Caki2 (cell line): ENCODE measurements at places on chromosomes 5 and 9. TPM values are rescaled to one million over a fixed set of nuclear protein-coding genes. Genes with fewer than 3 reads are reported as not detected.

DNA sequence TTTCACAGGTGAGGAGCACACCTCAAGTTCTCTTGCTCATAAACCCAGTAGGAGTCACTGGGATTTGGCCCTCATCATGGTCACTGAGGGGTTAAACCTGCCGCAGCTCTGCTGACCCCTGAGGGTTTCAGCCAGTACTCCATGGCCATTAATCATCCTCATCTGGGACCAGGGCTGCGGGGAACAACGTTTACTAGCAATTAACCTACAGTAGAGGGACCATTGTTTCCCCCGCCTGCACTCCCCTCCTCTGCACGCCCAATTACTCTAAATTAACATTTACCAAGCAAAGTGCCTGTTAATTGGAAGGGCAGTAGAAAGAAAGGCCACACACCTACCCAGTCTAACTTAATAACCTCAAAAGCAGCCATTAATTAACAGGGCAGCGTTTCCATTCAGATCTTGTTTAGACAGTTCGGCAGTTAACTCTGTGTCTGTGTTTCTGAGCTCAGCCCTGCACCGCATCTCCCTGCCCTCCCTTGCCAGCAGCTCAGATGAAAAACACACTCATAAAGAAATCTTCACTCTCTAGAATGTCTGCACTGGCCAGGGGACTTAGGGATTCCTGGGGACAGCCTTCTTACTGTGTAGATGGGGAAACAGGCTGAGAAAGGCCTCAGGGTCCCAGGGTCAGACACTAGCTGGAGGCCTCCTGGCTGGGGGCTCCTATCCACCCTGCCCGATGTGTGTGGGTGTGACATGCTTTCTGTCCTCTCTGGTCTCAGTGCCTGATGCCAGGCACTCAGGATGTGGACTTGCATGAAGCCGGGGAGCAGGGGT, 51.6 kb downstream of the ALG2 start:
- no peak for DNase-seq

GRCh38 chr5:36367524-36367923, 65.8 kb upstream of the RANBP3L start:
- DNase-seq, result no peak

DNA sequence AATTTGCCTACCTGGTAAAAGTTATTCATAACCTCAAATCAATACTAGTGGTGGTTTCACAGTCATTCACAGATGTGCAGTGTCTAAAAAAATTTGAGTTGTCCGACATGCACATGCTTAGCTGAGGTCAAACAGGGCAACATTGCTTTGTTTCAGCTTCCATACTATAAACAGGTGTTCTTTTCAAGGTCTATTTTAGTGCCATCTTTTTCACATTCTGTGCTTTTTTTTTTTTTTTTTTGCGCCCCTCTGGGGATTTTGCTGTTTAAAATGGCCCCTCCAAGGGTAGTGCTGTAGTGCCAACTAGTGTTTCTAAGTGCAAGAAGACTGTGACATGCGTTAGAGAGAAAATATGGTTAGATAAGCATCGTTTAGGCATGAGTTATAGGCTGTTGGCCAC, 14.5 kb downstream of the PHAX start:
- DNase-seq, result no peak

DNA sequence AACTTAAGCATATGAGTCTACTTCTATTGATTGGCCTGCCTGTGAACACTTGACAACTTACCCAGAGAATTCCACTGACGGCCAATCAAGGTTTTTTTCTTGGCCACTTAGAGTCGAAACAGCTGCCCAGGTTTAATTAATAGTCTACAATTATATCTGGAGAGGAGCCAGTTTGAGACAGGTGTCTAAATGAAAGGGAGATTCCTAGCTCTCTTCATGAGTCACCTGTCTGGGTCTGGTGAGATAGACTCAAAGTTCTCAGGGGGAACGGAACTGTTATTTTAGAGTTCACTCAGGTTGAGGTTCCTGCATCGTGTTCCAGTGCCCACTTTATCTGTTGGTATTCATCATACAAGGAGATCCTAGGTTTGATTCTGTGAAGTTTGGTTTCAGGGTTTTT, 111.0 kb downstream of the CD180 start:
- no peak for DNase-seq

GRCh38 chr9:14031060-14031414, 282.9 kb downstream of the NFIB start:
- no peak for DNase-seq

ORM2 gene
- total RNA-seq, result not detected in 2 replicates

HTR1A gene
- total RNA-seq, result not detected in 2 replicates

ARL14EPL gene
- 0.34 TPM in 1 of 2 replicates, not detected in the other for total RNA-seq

AKNA gene
- 3.4 and 6.3 TPM in 2 replicates for total RNA-seq

AIF1L gene
- 15.0 and 17.7 TPM in 2 replicates for total RNA-seq

TRIM7 gene
- total RNA-seq, result 56.2 and 62.2 TPM in 2 replicates
